Immature natural killer cell (primary cell): ENCODE measurements at places on chromosomes 6 and 20.

DNA sequence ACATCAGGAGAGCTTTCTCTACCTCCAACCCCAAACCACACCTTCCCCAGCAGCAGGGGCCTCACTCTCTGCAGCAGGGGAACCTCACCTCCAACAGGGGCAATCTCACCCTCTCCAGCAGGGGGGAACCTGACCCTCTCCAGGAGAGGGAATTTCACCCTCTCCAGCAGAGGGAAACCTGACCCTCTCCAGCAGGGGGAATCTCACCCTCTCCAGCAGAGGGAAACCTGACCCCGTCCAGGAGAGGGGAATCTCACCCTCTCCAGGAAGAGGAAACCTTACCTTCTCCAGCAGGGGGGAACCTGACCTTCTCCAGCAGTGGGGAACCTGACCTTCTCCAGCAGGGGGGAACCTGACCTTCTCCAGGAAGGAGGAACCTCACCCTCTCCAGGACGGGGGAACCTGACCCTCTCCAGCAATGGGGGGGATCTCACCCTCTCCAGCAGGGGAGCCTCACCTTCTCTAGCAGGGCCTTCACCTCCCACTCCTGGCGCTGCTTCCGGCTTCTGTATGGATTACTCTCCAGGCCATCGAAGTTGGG is 3.1 kb downstream of the B3GALT4 start:
- peaks cover 39% of the 10 kb centered on the region for H3K4me1 ChIP-seq
- peak overlapping the region; percentile 18 for H3K27ac ChIP-seq
- no peak overlapping the region for H3K4me3 ChIP-seq

- no peak overlapping the region for H3K4me3 ChIP-seq
- no peaks in the 10 kb centered on the region for H3K27me3 ChIP-seq
- H3K4me1 ChIP-seq, result no peaks in the 10 kb centered on the region
- no peaks in the 10 kb centered on the region for H3K36me3 ChIP-seq
- DNase-seq, result no peak
- no peak overlapping the region for H3K27ac ChIP-seq
Measured at GRCh38 chr6:128403618-128404444, 116.6 kb downstream of the PTPRK start.

GRCh38 chr6:44989391-44989790 is 338.7 kb upstream of the RUNX2 start:
- no peak overlapping the region for H3K4me3 ChIP-seq
- H3K27ac ChIP-seq, result no peak overlapping the region
- H3K36me3 ChIP-seq, result no peaks in the 10 kb centered on the region
- DNase-seq, result no peak

- no peaks in the 10 kb centered on the region for H3K4me1 ChIP-seq
- no peaks in the 10 kb centered on the region for H3K27me3 ChIP-seq
- no peaks in the 10 kb centered on the region for H3K36me3 ChIP-seq
- no peak for DNase-seq
- no peak overlapping the region for H3K4me3 ChIP-seq
Measured at GRCh38 chr6:114833211-114833610, 490.4 kb upstream of the HS3ST5 start.

DNA sequence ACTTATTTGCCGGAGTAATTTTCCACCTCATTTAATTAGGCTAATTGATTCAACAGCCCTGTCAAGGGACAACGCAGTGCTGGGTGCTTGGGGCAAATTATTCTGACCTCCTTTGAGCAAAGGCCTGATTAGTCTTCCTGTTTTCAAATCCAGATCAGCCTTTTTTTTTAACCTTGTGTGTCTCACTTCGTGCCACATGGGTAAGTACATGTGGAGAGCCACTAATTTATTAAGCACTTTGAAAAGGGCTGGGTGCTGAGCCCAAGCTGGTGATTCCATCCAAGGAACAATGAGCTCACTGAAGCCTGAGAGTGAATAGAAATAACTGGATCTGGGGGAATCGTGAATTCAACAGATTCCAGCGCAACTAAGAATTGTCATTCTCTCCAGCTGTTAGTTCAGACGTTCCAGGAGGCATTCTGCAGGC is 229.3 kb downstream of the CLIC5 start:
- H3K36me3 ChIP-seq, result no peaks in the 10 kb centered on the region
- no peak overlapping the region for H3K4me3 ChIP-seq
- H3K27me3 ChIP-seq, result no peaks in the 10 kb centered on the region
- no peak for DNase-seq
- H3K4me1 ChIP-seq, result no peaks in the 10 kb centered on the region

DNA sequence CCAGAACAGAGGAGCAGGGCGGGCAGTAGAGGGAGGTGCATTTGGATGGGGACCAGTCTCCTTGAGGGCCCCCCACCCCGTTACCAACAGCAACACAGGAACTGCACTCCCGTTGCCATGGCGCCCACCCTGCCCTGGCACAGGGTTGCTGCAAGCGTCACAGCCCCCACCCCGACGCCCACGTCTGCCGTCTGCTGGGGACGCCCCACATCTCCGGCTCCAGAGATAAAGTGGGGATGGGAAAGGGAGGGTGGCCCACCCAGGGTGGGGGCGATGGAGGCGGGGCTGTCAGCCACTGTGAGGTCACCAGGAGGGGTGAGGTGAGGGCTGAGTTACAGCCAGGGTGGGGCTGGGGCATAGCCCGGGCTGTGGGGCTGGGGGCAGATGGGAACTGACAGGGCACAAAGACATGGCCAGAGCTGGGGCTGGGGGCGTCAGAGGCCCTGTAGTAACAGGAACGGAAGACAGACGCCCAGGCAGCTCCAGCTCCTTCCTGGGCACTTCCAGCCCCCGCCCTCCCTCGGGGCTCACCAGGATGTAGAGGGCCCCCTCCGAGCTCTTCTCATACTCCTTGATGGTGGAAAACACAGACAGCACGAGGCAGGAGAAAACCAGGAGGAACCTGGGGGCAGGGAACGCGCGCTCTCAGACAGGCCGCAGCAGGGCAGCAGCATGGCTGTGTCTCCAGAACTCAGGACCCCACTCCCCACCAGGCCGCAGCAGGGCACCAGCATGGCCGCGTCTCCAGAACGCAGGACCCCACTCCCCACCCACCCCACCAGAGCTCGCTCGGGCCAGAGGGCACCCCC is 26.0 kb downstream of the KCNQ2 start:
- H3K4me3 ChIP-seq, result no peak overlapping the region
- no peak overlapping the region for H3K27ac ChIP-seq
- peaks cover 20% of the 10 kb centered on the region for H3K27me3 ChIP-seq

DNA sequence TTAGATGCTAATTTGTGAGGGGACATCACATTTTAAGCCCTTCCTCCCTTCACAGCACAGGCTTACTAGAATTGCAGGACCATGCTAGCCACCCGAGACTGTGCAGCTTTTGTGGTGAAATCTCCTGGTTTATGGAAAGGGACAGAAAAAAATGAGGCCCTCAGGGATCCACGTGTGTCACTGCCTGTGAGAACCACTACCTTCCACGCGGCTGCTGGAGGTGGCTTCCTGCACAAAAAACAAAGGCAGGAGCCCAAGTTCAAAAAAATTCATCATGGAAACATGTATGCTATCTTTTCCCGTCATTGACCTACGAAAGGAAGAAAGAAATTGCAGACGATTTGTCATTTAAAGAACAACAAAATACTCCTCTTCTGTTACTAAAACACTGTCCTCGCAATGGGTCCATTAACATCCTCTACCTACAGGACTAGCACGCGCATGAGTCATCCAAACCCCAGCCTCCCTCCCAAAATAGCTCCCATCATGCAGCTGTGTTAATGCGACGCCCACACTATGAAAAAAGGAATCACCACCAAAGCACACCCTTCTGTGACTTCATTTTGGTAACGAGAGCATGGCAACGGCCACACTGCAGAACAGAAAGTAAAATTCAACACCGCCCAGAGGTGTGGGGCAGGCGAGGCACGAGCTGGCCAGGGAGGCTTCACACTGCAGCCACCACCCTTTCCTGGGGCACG is 45.7 kb downstream of the RAMACL start:
- H3K27me3 ChIP-seq, result no peaks in the 10 kb centered on the region
- H3K4me3 ChIP-seq, result peak overlapping the region; percentile 76
- peak overlapping the region; percentile 83 for H3K27ac ChIP-seq
- DNase-seq, result peak; percentile 77
- H3K36me3 ChIP-seq, result no peaks in the 10 kb centered on the region

- no peaks in the 10 kb centered on the region for H3K27me3 ChIP-seq
- DNase-seq, result no peak
- peaks cover 75% of the 10 kb centered on the region for H3K4me1 ChIP-seq
Measured at GRCh38 chr20:3896302-3896701, 7.1 kb downstream of the PANK2 start.

- H3K4me3 ChIP-seq, result no peak overlapping the region
- H3K4me1 ChIP-seq, result no peaks in the 10 kb centered on the region
- DNase-seq, result no peak
- H3K27ac ChIP-seq, result no peak overlapping the region
- no peaks in the 10 kb centered on the region for H3K36me3 ChIP-seq
Measured at GRCh38 chr6:167497428-167498056, 172.7 kb downstream of the TTLL2 start.

GRCh38 chr20:4545526-4545925 is 176.2 kb upstream of the PRND start:
- H3K4me3 ChIP-seq, result no peak overlapping the region
- no peak for DNase-seq
- no peaks in the 10 kb centered on the region for H3K4me1 ChIP-seq
- H3K36me3 ChIP-seq, result no peaks in the 10 kb centered on the region
- H3K27me3 ChIP-seq, result peaks cover 4% of the 10 kb centered on the region
- no peak overlapping the region for H3K27ac ChIP-seq

GRCh38 chr20:24827603-24828295 is 121.3 kb upstream of the CST7 start:
- H3K27me3 ChIP-seq, result no peaks in the 10 kb centered on the region
- H3K27ac ChIP-seq, result no peak overlapping the region
- no peak for DNase-seq
- H3K4me1 ChIP-seq, result no peaks in the 10 kb centered on the region
- no peaks in the 10 kb centered on the region for H3K36me3 ChIP-seq

DNA sequence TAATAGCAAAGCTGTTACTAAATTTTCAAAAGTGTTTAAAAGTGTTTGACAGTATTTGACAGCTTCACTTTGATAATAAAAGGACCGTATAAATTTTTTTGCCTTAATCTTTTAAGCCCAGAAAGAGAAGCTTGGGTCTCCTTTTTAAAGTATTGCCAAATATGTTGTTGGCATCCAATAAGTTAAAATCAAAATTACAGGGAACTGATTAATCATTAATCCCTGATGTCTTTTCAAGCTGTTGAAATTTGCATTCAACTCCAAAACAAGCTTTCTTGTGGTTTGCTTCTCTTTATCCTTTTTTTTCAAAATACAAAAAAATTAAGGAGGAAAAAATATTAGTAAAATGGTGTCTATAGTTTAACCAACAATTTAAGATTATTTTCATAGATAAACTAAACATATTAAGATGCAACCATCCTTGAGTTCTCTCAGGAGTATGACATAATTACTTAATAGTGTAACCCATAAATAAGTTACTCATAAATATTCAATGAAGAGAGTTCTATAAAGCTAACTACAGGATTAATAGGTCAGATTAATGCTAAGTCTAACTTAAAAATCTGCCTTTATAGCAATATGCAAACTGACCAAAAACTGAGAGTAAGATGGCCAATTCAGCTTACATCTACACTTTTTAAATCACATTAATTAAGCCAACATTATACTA is 27.0 kb upstream of the CALHM6 start:
- no peak overlapping the region for H3K4me3 ChIP-seq
- no peaks in the 10 kb centered on the region for H3K36me3 ChIP-seq
- H3K4me1 ChIP-seq, result no peaks in the 10 kb centered on the region
- no peak overlapping the region for H3K27ac ChIP-seq
- DNase-seq, result no peak

- no peaks in the 10 kb centered on the region for H3K36me3 ChIP-seq
- H3K27ac ChIP-seq, result peak overlapping the region; percentile 64
- H3K4me1 ChIP-seq, result peaks cover 25% of the 10 kb centered on the region
- DNase-seq, result no peak
- H3K27me3 ChIP-seq, result peaks cover 3% of the 10 kb centered on the region
Measured at GRCh38 chr6:159077123-159077522, 32.3 kb upstream of the TAGAP start.

DNA sequence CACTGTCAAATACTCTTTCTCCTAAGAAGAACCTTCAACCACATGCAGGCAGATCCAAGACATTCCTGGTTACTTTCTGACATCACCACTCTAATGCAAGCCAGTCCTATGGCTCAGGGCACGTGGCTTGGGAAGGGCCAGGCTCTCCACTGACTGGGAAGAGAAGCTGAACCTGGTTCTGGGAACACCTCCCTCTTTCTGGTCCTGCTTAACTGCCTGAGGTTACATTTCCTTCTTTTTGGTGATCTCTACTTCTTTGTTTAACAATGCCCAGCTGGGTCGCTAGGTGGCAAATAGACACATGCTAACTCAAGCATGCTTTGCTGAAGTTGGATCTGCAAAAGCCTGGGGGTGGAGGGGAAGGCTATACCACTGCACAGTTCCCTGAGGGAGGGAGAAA is 249.8 kb downstream of the GMDS start:
- H3K4me3 ChIP-seq, result no peak overlapping the region
- no peaks in the 10 kb centered on the region for H3K27me3 ChIP-seq
- no peak for DNase-seq
- H3K27ac ChIP-seq, result no peak overlapping the region

- H3K27me3 ChIP-seq, result no peaks in the 10 kb centered on the region
- H3K4me3 ChIP-seq, result no peak overlapping the region
- no peaks in the 10 kb centered on the region for H3K4me1 ChIP-seq
- no peaks in the 10 kb centered on the region for H3K36me3 ChIP-seq
- no peak overlapping the region for H3K27ac ChIP-seq
Measured at GRCh38 chr6:133235221-133235620, 5.9 kb upstream of the EYA4 start.
